ENCODE measurements at places on chromosomes 2 and 18.

GRCh38 chr2:7031547-7032245, 114.5 kb downstream of the RNF144A start:
- H3K36me3 ChIP-seq = no peaks in the 10 kb centered on the region
- no peaks in the 10 kb centered on the region for H3K4me1 ChIP-seq
- H3K4me3 ChIP-seq = no peak overlapping the region
- no peak overlapping the region for H3K27ac ChIP-seq
- DNase-seq = no peak

DNA sequence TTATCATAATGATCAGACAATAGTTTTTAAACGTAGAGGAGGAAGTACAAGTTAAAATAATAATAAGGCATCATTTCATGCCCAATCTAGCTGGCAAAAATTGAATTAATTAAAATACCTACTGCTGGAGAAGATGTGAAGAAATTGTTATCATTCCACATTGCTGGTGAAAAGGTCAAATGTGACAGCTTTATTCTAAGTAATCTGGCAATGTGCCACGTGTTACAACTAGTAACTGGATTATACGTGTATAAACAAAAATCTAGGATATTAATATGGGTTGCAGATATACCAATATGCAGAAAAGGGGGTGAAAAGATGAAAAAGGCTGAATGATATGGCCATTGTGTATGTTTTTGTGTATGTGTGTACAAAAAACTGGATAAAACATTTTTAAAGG, 32.4 kb downstream of the SMAD2 start:
- H3K4me3 ChIP-seq = no peak overlapping the region
- H3K27ac ChIP-seq = peak overlapping the region; percentile 97
- DNase-seq = no peak
- no peaks in the 10 kb centered on the region for H3K27me3 ChIP-seq

GRCh38 chr2:171419333-171419732, 14.5 kb downstream of the METTL8 start:
- H3K27me3 ChIP-seq = no peaks in the 10 kb centered on the region
- DNase-seq = no peak
- H3K27ac ChIP-seq = no peak overlapping the region
- H3K4me1 ChIP-seq = peaks cover 5% of the 10 kb centered on the region

DNA sequence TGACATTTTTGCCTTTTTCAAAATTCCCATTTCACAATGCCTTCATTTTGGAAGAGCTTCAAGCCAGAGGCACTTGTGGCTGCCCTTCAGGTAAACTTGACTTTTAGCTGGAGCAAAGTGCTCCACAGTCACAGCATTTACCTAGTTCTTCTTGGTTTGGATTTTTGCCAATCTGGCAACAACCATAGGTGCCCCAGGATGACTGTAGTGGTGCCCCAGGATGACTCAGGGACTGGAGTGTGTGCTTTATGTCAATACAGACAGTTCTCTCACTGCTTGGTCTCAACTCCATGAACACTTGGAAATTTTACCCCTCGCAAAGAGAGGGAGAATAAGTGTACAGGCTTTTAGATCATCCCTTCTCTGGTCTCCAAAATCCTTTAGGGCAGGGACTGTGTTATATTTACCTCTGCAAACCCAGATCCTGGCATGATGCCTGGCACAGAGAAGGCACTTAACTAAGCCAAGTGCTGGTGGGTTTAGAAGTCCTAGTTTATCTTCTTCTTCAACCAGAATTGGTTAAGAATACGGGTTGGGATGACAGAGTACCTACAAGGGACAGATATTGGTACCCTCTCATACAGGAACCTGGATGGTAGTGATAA, 15.3 kb upstream of the PTPN4 start:
- no peaks in the 10 kb centered on the region for H3K27me3 ChIP-seq
- no peak overlapping the region for H3K27ac ChIP-seq
- H3K4me1 ChIP-seq = peaks cover 7% of the 10 kb centered on the region
- H3K4me3 ChIP-seq = no peak overlapping the region
- DNase-seq = no peak
- H3K36me3 ChIP-seq = no peaks in the 10 kb centered on the region

- H3K36me3 ChIP-seq = no peaks in the 10 kb centered on the region
- H3K27ac ChIP-seq = no peak overlapping the region
- no peaks in the 10 kb centered on the region for H3K4me1 ChIP-seq
- no peak overlapping the region for H3K4me3 ChIP-seq
- no peak for DNase-seq
- no peaks in the 10 kb centered on the region for H3K27me3 ChIP-seq
Measured at GRCh38 chr2:29223851-29224692, 108.9 kb downstream of the CLIP4 start.
